ENCODE measurements at places on chromosomes 3 and 15. TPM values are rescaled to one million over a fixed set of nuclear protein-coding genes. Genes with fewer than 3 reads are reported as not detected.

The CCR5 gene
- total RNA-seq = 2.0 TPM

The BFSP2 gene
- not detected for total RNA-seq

GRCh38 chr3:194987571-194988494, 283.1 kb downstream of the XXYLT1 start:
- H3K4me3 ChIP-seq = no peak overlapping the region
- no peak for DNase-seq
- no peaks in the 10 kb centered on the region for H3K27me3 ChIP-seq
- H3K4me1 ChIP-seq = no peaks in the 10 kb centered on the region
- H3K27ac ChIP-seq = no peak overlapping the region

GRCh38 chr3:120153294-120153693, 59.0 kb upstream of the GSK3B start:
- no peak for DNase-seq
- no peak overlapping the region for H3K4me3 ChIP-seq
- no peaks in the 10 kb centered on the region for H3K4me1 ChIP-seq
- no peak overlapping the region for H3K27ac ChIP-seq
- no peaks in the 10 kb centered on the region for H3K27me3 ChIP-seq

- no peaks in the 10 kb centered on the region for H3K27me3 ChIP-seq
These were observed 56.0 kb downstream of the SLC7A14 start for GRCh38 chr3:170529912-170530311.

- no peak for DNase-seq
- H3K36me3 ChIP-seq = no peaks in the 10 kb centered on the region
- no peak overlapping the region for H3K4me3 ChIP-seq
- no peak overlapping the region for H3K27ac ChIP-seq
- no peaks in the 10 kb centered on the region for H3K4me1 ChIP-seq
These were observed 70.6 kb upstream of the RAD18 start for GRCh38 chr3:9033867-9034266.

GRCh38 chr3:137766041-137766875, 2.1 kb downstream of the SOX14 start:
- H3K4me1 ChIP-seq = no peaks in the 10 kb centered on the region
- no peak overlapping the region for H3K27ac ChIP-seq
- no peaks in the 10 kb centered on the region for H3K36me3 ChIP-seq
- H3K27me3 ChIP-seq = peaks cover 96% of the 10 kb centered on the region
- H3K4me3 ChIP-seq = no peak overlapping the region

DNA sequence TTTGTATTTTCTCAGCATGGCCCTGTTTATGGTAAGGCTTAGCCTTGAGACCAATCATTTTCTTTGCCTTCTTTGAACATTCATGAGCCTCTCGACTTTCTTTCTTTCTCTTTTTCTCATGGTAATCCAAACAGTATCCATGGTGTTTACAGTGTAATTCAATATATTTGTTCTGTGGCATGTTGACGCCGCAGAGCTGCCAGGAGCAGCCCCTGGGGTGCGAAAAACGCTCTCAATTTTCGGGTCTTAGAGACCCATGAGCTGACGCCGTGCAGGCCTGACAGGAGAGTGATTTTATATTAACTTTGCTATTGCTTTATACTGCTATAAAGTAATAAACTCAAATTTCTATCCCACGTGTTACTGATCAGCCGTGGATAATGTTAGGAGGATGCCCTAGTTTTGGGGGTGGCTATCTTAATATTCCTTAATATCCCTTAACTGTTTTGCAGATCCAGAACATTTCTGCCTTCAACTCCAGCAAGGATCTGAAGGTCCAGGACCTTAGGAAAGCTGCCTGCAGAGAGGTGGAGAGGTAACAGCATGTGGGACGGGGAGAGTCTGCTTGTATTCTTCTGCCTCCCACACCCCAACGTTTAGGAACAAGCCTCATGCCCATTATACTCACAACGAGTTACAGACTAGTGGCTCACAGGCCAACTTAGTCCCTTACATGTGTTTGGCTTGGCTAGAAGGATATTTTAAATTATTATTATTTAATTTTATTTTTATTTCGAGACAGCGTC, 29.3 kb upstream of the MYO1E start:
- H3K4me1 ChIP-seq = no peaks in the 10 kb centered on the region
- no peaks in the 10 kb centered on the region for H3K27me3 ChIP-seq
- H3K4me3 ChIP-seq = no peak overlapping the region
- no peak overlapping the region for H3K27ac ChIP-seq
- H3K36me3 ChIP-seq = no peaks in the 10 kb centered on the region

DNA sequence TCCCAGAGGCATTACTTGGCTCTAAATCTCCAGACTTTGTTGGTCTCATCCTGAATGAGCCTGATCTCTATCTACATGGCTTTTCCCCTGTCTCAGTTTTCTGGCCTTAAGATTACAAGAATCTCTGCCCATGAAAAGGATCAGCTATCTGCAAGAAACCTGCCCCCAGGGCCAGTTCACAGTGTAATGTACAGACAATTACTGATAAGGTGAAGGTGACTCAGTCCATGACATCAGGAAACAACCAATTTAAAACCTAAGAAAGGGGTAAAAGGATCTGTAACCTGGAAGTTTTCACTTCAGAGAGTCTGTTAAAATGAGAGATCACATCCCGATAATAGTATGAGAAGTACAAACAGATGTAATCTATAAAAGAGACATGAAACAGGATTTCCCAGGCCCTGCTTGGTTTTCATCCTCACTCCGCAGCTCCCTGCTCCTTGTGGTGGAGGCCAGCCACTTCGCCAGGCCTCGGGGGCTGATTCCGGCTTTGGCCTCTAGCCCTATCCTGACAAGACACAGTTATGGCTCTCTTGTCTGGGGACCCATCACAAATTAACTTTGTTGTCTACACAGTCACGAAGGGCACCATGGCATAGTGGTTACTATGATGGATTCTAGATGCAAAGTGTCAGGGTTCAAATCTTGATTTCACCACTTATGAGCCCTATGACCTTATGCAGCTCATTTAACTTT, 136.9 kb downstream of the THSD4 start:
- H3K4me1 ChIP-seq = no peaks in the 10 kb centered on the region
- no peak overlapping the region for H3K4me3 ChIP-seq

All from sigmoid colon (tissue), 7 donors.